ENCODE measurements at places on chromosomes 3 and 15.

DNA sequence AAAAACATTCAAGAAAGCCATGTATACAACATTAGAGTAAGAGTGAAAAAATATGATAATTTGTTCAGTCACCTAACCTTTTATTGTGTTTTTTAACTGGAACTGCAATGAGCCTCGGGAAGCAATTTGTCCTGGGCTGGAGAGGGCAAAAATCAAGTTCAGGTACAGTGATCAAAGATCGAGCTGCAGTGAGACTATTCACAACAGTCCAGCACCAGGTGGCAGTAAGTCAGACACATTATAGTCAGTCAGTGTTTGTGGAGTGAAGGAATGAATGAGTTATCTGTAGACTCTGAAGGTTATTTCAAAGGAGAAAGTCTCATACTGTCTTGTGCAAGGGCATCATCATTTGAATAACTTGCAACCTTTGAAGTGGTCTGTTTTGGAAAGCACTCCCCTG is 116.6 kb downstream of the CHDH start:
- DNase-seq, result no peak

GRCh38 chr3:129576514-129577352 is 29.7 kb downstream of the PLXND1 start:
- no peak for DNase-seq

DNA sequence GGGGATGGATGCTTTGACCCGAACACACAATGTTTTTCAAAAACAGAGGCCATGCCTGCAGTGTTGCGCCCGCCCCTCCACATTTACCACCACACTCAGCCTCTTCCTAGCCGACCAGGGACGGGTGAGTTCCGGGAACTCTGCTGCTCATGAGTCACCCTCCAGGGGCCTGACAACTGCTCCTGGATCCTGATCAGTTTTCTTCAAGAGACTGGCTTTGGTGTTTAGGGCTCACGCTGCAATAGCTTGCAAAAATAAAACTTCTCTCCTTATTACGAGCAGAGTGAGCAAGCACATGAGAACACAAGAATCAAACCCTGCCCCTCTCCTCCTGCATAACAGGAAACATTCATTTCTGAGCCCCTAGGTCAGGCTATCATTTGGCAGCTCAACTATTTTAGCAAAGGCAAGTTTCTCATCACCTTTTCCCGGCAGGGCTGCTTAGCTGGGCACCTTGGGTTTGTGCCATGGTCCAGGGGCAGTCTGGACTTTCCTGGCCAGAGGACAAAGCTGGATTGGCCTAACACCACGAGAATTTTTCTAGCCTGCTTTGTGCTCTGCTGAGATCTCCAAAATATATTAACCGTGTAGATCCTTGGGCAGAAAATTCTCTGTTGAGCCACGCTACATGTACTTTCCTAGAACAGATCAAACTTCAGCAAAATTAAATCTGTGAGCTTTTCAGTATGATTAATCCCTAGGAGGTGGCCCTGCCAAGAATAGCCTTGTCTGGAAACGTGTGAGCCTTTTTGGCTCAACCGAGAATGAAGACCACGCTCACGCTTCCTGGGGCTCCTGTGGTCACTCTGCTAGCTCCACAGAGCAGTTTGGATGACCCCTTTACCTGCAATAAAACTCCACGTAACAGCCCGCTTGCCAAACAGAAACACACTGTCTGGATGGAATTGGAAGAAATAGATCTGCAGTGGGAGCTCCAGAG is 52.7 kb upstream of the SPATA12 start:
- DNase-seq, result no peak

DNA sequence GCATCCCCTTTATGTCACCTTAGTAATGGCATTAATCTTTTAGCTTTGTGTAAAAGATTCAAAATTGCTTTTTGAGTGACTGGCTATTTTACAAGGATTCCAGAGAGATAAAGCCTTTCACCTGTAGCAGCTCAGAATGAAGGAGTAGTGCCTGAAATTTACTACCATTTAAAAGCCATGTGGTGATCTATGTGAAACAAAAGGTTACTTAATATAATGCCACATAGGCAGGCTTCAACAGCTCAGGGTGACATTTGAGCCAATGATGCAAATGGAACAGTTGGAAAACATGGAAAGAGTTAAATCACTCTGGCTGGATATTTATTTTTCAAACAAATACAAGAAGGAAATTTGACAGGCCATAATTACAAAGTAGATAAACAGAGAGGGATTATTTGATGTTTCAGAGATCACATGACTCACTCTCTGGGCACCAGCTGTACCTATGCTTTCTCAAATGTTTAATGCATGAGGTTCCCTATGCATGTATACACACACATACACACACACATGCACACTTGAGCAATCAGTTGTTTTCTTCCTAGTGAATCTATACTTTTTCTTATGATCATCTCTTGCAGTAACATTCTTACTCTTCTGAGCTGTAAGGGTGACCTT is 171.5 kb downstream of the ZMAT3 start:
- no peak for DNase-seq

DNA sequence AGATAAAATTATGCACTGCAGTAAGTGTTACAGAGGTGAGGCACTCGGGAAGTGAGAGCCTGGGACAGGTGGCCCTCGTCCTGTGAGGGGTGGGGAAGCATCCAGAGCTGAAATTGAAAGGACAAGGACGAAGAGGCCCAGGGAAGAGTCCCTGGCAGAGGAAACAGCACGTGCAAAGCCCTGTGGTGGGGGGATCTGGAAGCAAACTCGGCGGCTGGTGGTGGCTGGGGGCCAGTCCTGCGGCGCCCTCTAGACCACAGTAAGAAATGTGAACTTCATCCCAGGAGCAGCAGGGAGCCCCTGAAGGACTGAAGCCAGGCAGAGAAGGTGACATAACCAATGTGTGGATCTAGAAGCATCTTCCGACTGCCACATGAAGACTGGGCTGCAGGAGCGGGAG is 42.8 kb downstream of the GRIP2 start:
- DNase-seq, result no peak

Data from activated naive CD4-positive, alpha-beta T cell treated with anti-CD3 and anti-CD28 coated beads, Interleukin-2, amount 50 U/mL, for 16 hours (primary cell).